ENCODE measurements at places on chromosomes 1 and 21. TPM values are rescaled to one million over a fixed set of nuclear protein-coding genes. Genes with fewer than 3 reads are reported as not detected.

The IVL gene
- total RNA-seq = not detected

The SPRR2E gene
- not detected for total RNA-seq

The PTP4A2 gene
- total RNA-seq = 384 TPM

The FNDC10 gene
- total RNA-seq = 0.40 TPM

The BRDT gene
- not detected for total RNA-seq

The C1orf141 gene
- total RNA-seq = not detected

The NR5A2 gene
- 16.0 TPM for total RNA-seq

The ARMH1 gene
- 2.7 TPM for total RNA-seq

The FCGR3A gene
- 11.1 TPM for total RNA-seq

The RBM34 gene
- total RNA-seq = 107 TPM

GRCh38 chr1:221743416-221744208, 1.7 kb upstream of the DUSP10 start:
- DNase-seq = no peak

DNA sequence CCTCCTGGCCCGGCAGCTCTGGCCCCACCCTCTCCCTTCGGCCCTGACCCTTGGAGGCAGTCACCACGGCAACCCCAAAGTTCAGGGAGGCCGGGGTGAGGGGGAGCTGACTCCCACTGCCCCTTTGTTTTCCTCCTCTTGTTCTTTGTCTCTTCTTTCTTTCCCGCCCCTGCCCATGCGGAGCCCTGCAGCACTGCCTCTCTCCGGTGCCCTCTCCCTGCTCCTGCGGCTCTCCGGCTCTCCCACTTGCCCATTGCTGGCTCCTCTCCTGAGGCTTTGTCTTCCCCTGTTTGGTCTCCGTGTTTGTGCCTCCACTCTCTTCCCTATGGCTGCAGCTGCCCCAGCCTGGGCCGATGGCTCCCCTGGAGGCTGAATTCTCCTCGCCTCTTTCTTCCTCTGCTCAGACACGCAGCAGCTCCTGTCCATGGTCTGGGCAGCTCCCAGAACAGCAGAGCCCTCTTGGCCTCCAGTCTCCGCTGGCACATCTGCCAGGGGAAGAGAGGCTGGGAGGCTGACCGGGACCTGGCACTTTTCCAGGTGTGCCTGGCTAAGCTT, 5.8 kb downstream of the CELSR2 start:
- DNase-seq = no peak

GRCh38 chr1:84781946-84782771, 91.9 kb upstream of the SSX2IP start:
- peak; percentile 31 for DNase-seq

- DNase-seq = no peak
These were observed 45.6 kb upstream of the HFM1 start for GRCh38 chr1:91450260-91450659.

DNA sequence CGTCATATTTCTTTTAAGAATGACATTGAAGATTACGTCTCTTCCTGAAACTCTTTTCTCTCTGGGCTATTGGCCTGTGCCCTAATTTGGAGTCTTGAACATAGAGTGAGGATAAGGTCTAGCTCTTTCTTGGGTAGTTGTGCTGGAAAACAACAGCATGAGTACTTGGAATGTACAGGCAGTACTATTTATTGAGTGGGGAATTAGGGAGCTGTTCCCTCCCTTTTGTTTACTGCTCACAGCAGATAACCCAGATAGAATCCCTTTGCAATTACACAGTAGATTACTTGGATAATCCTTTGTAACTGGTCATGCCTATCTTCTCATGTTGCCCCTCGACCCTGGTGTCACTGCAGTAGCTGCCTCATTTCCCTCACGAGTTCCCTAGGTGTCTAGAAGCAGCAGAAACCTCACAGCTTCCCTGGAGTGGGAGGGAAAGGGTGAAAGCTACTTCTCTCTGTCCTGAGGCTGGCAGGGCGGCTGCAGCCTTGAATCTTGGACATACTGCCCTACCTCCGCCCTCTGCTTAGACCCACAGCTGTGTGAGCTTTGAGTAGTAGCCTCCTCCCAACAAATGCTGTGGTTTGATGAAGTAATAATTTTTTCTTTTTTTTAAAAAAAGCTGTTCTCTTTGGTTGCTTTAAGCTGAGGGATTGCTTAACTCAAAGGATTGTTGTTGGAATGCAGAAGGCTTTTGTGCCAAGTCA, 70.6 kb downstream of the FGGY start:
- DNase-seq = peak; percentile 82

GRCh38 chr1:80910426-80910825, 890.3 kb upstream of the ADGRL2 start:
- no peak for DNase-seq

- no peak for DNase-seq
These were observed 37.8 kb downstream of the FUBP1 start for GRCh38 chr1:77940921-77941570.

GRCh38 chr1:98688110-98688739, 26.7 kb downstream of the SNX7 start:
- DNase-seq = no peak

DNA sequence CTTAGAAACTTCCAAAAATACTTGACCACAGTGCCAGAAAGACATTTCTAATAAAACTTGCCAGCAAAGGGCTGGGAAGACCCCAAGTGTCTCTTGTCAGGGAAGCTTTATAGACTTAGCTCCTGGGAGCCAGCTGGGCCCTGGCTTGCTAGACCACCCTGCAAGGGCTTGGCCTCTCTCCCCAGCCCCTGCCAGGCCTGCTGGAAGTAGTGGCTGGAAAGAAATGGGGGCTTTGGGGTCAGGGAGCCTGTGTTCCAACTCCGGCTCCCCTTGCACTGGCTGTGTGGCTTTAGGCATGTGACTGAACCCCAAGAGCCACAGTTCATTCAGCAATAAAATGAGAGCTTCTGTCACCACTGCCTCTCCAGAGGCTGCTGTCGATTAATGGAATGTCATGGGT, 31.1 kb downstream of the H3-3A start:
- DNase-seq = no peak

DNA sequence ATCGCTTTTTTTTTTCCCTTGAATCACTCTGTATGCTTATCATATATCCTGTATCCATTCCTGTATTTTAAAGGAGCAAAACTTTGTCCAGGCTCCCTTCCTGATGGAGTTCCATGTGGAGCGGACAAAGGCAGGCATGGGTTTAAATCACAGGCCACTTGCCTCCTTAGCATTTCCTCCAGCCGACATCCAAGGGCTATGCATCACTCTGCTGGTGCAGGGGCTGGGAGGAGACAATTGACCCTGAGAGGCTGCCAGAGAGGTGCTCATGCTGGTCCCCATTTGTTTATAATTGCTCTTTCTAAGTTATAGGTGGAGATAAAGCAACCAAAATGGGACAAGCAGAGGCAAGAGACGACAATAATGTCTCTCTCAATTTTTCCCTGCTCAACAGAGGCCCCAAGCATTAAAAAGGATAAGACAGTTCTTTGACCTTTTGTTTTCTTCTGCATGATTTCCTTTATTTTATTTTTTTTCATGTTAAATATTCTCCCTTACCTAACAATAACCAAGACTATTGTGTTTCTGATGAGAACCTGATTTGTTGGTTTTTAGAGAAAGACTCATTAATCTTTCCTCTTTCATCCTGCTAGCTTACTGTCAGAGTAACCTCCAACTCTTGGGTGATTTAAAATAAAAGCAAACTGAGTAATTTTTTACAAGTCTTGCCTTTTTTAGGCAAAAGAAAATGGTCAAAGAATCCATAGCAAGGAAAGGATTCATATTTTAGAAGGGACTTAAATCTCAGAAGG, 353.7 kb downstream of the ADGRL2 start:
- no peak for DNase-seq

Data from uterus (tissue), 4 donors.